ENCODE measurements at places on chromosomes 11 and 22.
A peak's percentile ranks its signal among the peaks of the same experiment; 100 is the strongest.

DNA sequence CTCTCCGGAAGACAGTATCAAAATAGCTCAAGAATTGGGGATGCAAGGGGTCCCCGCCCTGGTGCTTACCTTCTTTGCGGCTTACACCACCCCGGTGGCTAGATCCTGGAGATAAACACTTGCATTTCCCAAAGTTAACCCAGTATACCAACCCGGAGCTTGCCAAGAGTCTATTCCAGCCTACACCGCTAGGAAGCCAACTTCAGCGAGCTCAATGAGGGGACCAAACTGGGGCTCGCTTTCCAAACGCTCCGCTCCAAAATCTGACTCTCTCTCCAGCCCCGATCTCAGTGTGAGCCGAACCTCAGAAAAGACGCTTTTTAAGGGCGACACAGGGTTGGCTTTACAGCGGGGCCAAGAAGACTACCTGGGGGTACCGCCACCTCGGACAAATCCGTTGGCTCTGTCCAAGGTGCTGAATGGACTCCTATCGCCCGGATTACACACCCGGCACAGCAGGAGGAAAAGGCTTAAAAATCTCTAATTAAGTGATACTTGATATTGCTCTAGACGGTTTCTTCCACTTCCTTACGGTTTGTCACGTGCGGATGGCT, 20.1 kb upstream of the BDNF start:
- no peak for DNase-seq

- no peak for DNase-seq
These were observed 92.7 kb downstream of the ETS1 start for GRCh38 chr11:128494418-128495332.

- DNase-seq, result peak; percentile 42
These were observed 43.8 kb upstream of the BARX2 start for GRCh38 chr11:129331871-129332274.

GRCh38 chr11:41522391-41522790, 62.9 kb upstream of the LRRC4C start:
- no peak for DNase-seq

DNA sequence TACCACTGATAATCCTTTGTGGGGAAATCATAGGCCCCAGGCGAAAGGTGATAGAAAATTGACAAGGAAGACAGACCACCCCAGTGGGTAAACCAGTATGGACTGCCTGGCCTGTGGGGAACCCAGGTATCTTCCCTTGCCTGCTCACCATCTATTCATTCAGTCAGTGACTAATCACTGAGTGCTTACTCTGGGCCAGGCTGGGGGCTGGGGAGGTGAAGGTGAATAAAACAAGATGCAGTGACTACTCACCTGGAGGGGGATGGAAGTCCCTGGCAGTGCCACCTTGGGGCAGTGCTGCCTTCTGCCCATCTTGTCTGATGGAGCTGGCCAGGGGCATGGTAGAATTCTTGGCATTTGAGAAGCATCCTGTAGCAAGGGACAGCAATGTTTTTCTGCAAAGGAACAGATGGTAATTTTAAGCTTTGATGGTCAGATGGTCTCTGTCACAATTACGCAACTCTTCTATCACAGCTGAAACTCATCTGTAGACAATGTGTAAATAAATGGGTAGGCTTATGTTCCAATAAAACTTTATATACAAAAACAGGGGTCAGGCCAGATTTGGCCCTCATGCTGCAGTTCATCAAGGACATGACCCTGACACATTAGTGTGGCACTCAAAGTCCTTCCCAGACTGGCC, 4.6 kb downstream of the ISX start:
- DNase-seq, result no peak
